ENCODE measurements at places on chromosomes 11 and 22. TPM values are rescaled to one million over a fixed set of nuclear protein-coding genes. Genes with fewer than 3 reads are reported as not detected.

Gene INCENP
- polyA plus RNA-seq: 2.7 TPM

DNA sequence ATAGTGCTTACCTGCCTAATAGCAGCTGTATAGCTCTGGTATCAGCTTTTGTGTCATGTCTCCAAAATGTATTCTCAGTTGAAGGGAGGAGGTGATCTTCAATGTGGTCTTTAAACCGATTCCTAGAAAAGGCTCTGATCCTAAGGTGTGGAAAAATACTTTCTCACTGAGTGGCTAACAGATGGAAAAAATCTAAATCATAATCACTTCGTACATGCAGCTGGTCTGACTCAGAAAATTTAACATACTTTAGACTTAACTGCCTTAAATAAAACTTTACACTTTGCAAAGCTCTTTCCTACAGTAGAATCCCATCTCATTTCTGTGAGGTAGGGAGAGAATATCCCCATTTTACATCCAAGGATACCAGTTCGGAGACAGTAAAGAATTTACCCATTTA is 38.0 kb downstream of the C2CD3 start:
- DNase-seq: no peak

- DNase-seq: no peak
Observed at GRCh38 chr11:14384338-14384737, 25.4 kb upstream of the RRAS2 start.

DNA sequence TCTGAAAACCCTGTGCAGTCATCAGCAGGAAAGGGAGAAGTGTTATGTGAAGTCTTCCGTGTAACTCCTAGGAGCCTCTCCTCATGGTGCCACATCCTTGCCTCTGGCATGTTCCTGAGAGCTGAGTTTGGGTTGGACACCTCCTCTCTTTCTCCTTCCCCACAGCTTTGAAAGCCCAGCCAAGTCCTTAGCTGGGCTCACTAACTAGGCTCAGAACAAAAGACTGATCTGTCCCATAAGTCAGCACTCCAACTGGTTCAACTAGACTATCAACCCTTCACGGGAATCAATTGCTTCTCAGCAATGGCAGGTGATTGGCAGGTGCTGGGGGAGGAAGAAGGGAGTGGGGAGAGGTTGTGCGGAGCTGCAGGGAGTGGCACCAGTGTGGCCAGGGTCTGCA is 509.9 kb upstream of the B3GAT1 start:
- DNase-seq: no peak

DNA sequence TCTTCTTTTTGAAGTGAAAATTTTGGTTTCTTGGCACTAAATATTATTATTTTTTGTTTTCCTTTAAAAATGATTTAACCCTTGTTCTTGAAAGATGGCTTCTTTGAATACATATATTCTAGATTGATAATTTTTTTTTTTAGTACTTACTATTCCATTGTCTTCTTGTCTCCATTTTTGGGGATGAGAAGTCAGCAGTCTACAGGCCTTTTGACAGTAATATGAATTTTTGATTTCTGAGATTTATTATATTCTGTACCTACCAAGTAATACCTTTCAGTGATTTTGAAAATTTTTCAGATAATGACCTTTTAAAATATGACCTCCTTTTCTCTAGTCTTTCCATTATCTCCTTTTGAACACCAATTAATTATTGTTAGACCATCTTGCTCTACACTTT is 294.1 kb upstream of the LARGE1 start:
- no peak for DNase-seq

- DNase-seq: peak; percentile 24
Observed at GRCh38 chr11:48050304-48050703, 69.9 kb downstream of the PTPRJ start.

- DNase-seq: no peak
Observed at GRCh38 chr11:117884994-117885393, 8.5 kb upstream of the FXYD6 start.

DNA sequence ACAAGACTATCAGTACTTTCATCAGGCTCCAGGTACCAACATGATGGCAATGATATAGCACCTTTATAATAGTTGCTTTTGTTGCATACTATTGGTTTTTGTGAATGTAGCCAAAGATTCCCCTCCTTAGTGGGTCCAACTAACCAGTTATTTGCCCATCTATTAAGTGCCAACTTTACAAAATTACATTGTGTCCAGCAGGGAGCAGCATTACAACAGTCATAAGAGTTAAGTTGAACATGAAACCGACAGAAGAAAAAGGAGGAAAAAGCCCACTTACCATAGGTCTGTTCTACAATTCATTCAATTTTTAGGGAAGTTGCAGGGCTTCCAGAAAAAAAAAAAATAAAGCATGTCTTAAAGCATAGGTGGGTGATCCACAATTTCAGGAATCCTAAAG is 21.6 kb downstream of the IMMP1L start:
- DNase-seq: no peak
